ENCODE measurements at places on chromosomes 12 and 14. TPM values are rescaled to one million over a fixed set of nuclear protein-coding genes. Genes with fewer than 3 reads are reported as not detected.

HELB gene
- 2.6 TPM for polyA plus RNA-seq

DNA sequence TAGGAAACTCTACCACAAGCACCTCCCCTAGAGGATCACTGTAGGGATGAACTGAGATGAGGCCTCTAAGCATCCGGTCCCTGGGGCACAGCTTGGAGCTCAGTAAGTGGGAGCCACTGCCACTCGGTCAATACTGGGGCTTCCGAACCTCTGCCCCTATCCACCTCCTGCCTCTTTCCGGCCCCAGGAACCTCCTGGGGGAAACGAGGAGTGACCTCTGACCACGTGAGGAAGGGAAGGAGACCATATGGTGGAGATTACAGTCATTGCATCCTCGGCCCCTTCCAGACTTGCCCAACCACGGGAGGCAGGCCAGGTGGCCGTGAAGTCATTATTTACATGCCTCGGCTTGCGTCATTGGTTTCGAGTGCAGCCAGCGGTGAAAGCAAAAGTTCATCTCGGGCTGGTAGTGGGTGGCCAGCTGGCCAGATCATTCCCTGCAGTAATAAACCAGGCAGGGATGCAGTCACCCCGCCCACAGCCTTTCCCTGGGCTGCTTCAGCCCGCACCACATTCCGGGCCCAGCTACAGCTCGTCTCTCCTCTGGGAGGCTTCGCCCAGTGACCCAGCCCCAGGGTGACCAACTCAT is 65.4 kb downstream of the C14orf132 start:
- DNase-seq = peak; percentile 75

PTCSC3 gene
- 0.46 TPM for polyA plus RNA-seq

- peak; percentile 2 for DNase-seq
These were observed 210.1 kb downstream of the RGS6 start for GRCh38 chr14:72142328-72142727.

KRT79 gene
- not detected for polyA plus RNA-seq

GRCh38 chr14:55355922-55356321 is 55.7 kb downstream of the ATG14 start:
- no peak for DNase-seq

JPH4 gene
- polyA plus RNA-seq = 13.5 TPM

- DNase-seq = no peak
These were observed 7.4 kb upstream of the SNAPC1 start for GRCh38 chr14:61754627-61755381.

DNA sequence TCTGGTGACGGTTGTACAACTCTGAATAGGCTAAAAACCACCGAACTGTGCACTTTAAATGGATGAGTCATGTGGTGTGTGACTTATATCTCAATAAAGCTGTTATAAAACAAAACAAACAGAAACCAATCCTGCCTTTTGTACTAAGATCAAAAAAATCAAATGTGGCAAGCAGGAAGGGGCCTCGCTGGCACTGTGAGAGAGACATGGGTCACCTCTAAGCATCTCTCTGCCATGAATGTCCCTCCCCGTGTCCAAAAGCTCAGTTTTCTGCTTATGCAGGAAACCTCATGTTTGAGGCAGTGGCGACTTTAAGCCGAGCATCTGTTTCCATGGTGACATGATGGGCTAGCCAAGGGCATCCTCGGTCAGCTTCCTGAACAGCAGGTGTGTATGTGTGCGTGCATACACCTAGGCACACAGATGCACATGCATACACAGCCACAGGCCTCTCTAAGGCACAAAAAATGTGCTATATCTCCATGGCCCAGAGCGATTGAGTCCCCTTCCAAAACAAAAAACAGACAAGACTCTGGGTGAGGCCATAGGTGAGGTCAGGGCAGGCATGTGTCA is 44.4 kb downstream of the ARL6IP4 start:
- DNase-seq = no peak

RNASE2 gene
- 1.3 TPM for polyA plus RNA-seq

All from renal pelvis (tissue), 12 donors.